ENCODE measurements at places on chromosomes 4 and X. TPM values are rescaled to one million over a fixed set of nuclear protein-coding genes. Genes with fewer than 3 reads are reported as not detected.

DNA sequence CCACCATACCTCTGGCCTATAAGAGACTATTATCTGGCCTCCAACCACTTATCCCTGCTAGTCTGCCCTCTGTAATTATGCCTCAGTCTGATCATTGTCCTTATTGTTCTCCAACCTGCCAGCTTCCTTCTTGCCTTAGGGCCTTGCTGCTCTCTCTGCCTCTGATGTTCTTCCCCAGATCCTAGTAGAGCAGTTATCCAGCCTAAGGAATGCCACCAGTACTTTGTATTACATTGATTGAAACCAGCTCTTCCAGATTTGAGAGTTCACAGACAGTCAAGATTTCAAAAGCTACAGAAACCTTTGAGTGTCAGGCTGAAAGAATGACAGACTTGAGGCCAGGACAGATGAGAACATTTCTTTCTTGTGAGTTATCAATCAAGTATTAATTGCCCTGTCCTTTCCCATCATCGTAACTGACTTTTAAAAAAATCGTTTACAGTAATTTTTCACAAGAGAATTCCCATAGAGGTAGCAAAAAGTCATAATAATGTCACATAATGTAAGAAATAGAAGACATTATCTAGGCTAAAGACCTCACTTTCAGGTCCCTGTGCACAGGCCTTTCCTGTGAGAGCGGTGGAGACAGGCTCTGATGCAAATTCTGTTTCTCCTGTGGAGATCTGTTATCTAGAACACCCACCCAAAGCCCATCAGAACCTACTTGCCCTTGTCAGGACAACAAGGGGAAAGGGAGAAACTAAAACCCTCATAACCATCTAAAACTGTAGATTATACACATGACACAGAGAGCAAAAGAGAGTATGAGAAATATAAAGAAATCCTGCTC lies 64.1 kb upstream of the GUCY1A1 start:
- no peaks in the 10 kb centered on the region for H3K36me3 ChIP-seq
- no peak for DNase-seq
- no peak overlapping the region for H3K4me3 ChIP-seq

DNA sequence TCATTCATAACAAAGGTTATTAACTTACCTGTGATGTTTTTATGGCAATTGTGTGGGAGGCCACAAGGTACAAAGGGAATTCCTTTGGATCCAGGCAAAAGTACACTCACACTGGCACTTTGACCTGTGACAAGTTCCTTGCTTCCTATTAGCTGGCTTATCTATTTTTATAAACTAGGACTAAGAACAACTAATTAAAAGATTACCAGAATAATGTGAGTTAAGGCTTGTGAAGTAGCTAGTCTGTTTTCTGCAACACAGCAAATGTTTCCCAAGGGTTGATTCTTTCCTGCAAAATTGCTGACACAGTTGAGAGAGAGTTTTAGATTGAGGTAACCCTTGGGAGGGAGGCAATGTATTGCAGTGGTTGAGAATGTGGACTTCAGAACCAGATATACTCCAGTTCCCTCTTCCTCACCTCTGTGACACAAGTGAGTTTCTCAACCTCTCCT lies 107.9 kb downstream of the CPEB2 start:
- H3K27me3 ChIP-seq = no peaks in the 10 kb centered on the region
- no peaks in the 10 kb centered on the region for H3K4me1 ChIP-seq
- no peaks in the 10 kb centered on the region for H3K36me3 ChIP-seq
- no peak overlapping the region for H3K27ac ChIP-seq
- no peak for DNase-seq
- no peak overlapping the region for H3K4me3 ChIP-seq

DNA sequence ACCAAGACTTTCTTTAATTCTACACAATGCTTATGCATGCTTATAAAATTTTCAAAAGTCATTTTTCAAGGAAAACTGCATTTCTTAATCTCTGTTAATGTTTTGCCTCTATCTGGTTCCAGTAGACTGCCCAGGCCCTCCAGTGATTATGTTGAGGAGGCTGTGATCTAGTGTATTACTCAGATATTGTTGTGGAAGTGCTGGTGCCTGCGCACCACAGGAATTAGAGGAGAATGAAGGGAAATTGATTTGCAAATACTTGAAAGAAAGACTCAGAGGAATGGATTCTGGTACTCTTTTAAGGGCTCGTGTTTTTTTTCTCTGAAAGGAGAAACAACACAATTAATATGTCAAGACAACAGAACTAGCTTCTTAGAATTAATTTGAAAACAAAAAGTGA lies 1015.1 kb downstream of the RPA4 start:
- no peaks in the 10 kb centered on the region for H3K36me3 ChIP-seq
- no peaks in the 10 kb centered on the region for H3K27me3 ChIP-seq
- H3K4me1 ChIP-seq = peaks cover 3% of the 10 kb centered on the region
- no peak overlapping the region for H3K27ac ChIP-seq
- DNase-seq = no peak

DNA sequence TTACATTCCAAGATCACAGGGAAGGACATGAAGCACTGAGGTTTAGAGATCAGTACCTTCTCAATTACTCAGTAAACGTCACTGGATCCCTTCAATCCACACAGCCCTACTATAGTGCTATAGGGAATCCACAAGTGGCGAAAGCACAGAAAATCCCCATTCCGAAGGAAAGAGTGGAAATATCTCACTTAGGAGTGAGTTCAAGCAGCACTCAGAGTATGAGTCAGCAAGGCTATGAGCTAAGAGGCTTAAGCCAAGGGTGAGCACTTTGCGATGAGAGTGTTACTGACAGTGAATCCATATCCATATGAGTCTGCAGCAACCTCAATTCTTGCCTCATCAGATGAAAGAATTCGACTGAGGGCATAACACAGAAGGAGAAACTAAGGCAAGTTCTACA lies 165.1 kb downstream of the VSIG4 start:
- H3K27ac ChIP-seq = no peak overlapping the region
- H3K4me3 ChIP-seq = no peak overlapping the region
- H3K36me3 ChIP-seq = peaks cover 2% of the 10 kb centered on the region
- no peaks in the 10 kb centered on the region for H3K4me1 ChIP-seq
- no peak for DNase-seq

- H3K27me3 ChIP-seq = no peaks in the 10 kb centered on the region
- H3K27ac ChIP-seq = no peak overlapping the region
- H3K4me1 ChIP-seq = no peaks in the 10 kb centered on the region
- peak; percentile 46 for DNase-seq
- H3K4me3 ChIP-seq = no peak overlapping the region
- H3K36me3 ChIP-seq = no peaks in the 10 kb centered on the region
Observed at GRCh38 chr4:108940149-108940548, 177.3 kb upstream of the ETNPPL start.

- peaks cover 4% of the 10 kb centered on the region for H3K36me3 ChIP-seq
- H3K27ac ChIP-seq = no peak overlapping the region
- no peak for DNase-seq
- no peaks in the 10 kb centered on the region for H3K27me3 ChIP-seq
- no peaks in the 10 kb centered on the region for H3K4me1 ChIP-seq
Observed at GRCh38 chr4:94665500-94666404, 92.0 kb upstream of the BMPR1B start.

GRCh38 chr4:109412776-109413175 lies 20.8 kb upstream of the SEC24B start:
- no peak overlapping the region for H3K4me3 ChIP-seq
- no peak overlapping the region for H3K27ac ChIP-seq
- no peaks in the 10 kb centered on the region for H3K27me3 ChIP-seq
- H3K4me1 ChIP-seq = peaks cover 15% of the 10 kb centered on the region
- peaks cover 3% of the 10 kb centered on the region for H3K36me3 ChIP-seq

The SSX4B gene
- total RNA-seq = not detected

The HSFX3 gene
- total RNA-seq = not detected

The USP26 gene
- total RNA-seq = not detected

The RHOH gene
- 7.1 TPM for total RNA-seq

The ETDB gene
- total RNA-seq = not detected
